ENCODE measurements at places on chromosomes 1 and 21.
A peak's percentile ranks its signal among the peaks of the same experiment; 100 is the strongest.

DNA sequence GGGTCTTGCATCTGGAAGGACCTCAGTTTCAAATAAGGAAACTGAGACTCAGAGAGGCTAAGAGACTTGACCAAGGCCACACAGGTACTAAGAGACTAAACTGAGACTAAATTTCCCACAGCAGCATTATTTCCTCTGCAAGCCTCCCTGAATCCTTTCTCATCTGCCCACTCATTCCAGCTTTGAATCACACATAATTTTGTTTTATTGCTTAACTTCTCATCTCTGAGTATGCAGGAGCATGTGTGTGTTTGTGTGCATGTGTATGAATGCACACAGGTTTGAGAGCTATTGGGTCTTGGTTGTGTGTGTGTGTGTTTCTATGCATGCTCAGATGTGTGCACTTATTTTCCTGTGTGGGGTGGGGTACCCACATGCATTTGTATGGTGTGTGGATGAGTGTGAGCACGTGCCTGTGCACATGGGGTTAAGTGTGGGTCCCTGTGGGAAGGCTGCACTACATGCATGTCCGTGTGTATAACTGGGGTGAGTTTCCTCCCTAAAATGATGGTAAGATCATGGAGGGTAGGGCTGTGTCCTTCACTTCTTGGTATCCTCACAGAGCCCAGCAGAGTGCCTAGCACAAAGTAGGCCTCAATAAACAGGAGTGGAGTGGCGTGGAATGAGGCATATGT lies 74.4 kb upstream of the ZC3H12A start:
- no peaks in the 10 kb centered on the region for H3K36me3 ChIP-seq
- H3K27me3 ChIP-seq, result peaks cover 22% of the 10 kb centered on the region
- no peak overlapping the region for H3K27ac ChIP-seq
- H3K4me1 ChIP-seq, result no peaks in the 10 kb centered on the region

- peaks cover 14% of the 10 kb centered on the region for H3K36me3 ChIP-seq
- peaks cover 9% of the 10 kb centered on the region for H3K4me1 ChIP-seq
- DNase-seq, result no peak
- H3K27me3 ChIP-seq, result peaks cover 10% of the 10 kb centered on the region
Observed at GRCh38 chr1:231702804-231703203, 76.2 kb downstream of the DISC1 start.

GRCh38 chr1:14334336-14335176 lies 263.9 kb upstream of the KAZN start:
- H3K27me3 ChIP-seq, result peaks cover 5% of the 10 kb centered on the region
- DNase-seq, result no peak
- H3K36me3 ChIP-seq, result no peaks in the 10 kb centered on the region

DNA sequence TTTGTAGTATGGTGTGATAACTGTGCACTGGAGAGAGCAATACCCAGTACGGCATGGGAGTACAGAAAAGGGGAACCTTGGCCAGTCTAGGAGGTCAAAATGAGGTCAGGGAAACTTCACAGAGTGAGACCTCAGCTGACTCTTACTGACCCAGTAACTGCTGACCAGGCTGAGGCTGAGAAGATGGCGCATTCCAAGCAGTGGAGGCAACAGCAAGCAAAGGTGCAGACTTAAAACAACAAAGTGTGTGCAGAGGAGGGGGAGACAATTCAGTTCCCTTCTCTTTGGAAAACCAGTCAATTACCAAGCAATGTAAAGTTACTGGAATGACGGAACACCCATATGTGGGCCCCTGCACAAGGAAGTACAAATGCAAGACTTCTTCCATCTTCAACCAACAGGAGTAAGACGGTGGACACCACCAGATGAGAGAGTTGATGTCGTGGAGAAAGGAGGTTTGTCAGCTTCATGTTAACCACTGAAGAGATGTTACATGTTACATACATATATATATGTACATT lies 54.6 kb upstream of the PRDX6 start:
- no peak for DNase-seq
- H3K27ac ChIP-seq, result peak overlapping the region; percentile 21
- H3K36me3 ChIP-seq, result no peaks in the 10 kb centered on the region
- H3K27me3 ChIP-seq, result no peaks in the 10 kb centered on the region
- no peak overlapping the region for H3K4me3 ChIP-seq

GRCh38 chr21:46413365-46413696 lies 45.4 kb upstream of the DIP2A start:
- H3K27me3 ChIP-seq, result no peaks in the 10 kb centered on the region
- H3K27ac ChIP-seq, result no peak overlapping the region
- no peak overlapping the region for H3K4me3 ChIP-seq
- no peak for DNase-seq
- H3K4me1 ChIP-seq, result no peaks in the 10 kb centered on the region
- H3K36me3 ChIP-seq, result peaks cover 48% of the 10 kb centered on the region

GRCh38 chr21:45262616-45263015 lies 25.1 kb downstream of the POFUT2 start:
- no peak for DNase-seq
- H3K27ac ChIP-seq, result no peak overlapping the region
- no peak overlapping the region for H3K4me3 ChIP-seq

GRCh38 chr1:41378999-41379737 lies 17.9 kb downstream of the FOXO6 start:
- no peak overlapping the region for H3K4me3 ChIP-seq
- peaks cover 40% of the 10 kb centered on the region for H3K27me3 ChIP-seq
- H3K27ac ChIP-seq, result no peak overlapping the region
- H3K4me1 ChIP-seq, result peaks cover 24% of the 10 kb centered on the region

DNA sequence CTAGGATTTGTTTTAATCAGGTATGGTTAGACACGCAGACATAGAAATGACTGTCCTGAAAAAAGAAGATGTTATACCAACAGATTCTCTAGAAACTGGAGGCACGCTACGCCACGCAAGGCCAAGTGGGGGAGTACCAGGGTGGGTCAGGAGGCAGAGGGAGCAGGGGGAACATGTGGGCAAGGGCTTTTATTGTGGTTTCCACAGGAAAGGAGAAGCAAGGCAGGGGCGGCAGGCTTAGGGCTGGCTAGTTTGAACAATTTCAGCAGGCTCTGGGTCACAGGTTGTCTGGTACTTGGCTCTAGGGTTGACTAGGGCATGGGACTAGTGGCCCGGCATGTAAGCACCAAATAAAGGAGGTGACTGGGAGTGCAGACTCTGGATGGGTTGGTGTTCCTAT lies 7.2 kb downstream of the MTARC2 start:
- H3K4me3 ChIP-seq, result no peak overlapping the region
- peaks cover 4% of the 10 kb centered on the region for H3K4me1 ChIP-seq
- H3K27ac ChIP-seq, result no peak overlapping the region
- DNase-seq, result no peak
- H3K36me3 ChIP-seq, result peaks cover 4% of the 10 kb centered on the region

- peaks cover 4% of the 10 kb centered on the region for H3K36me3 ChIP-seq
- no peak overlapping the region for H3K27ac ChIP-seq
- peaks cover 4% of the 10 kb centered on the region for H3K4me1 ChIP-seq
- H3K27me3 ChIP-seq, result no peaks in the 10 kb centered on the region
- no peak overlapping the region for H3K4me3 ChIP-seq
Observed at GRCh38 chr1:169163059-169163458, 56.6 kb downstream of the ATP1B1 start.

DNA sequence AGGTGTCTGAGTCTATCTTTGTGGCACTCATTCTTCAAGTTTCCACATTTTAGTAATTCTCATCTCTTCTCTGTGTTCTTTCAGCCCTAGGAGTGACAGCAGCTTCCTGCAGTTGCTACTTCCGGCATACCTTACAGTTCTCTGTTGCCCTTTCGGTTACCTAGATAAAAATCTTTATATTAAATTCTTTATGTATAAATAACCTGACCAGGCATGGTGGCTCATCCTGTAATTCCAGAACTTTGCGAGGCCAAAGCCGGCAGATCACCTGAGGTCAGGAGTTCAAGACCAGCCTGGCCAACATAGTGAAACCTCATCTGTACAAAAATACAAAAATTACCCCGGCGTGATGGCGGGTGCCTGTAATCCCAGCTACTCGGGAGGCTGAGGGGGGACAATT lies 62.9 kb downstream of the CDKN2C start:
- no peak for DNase-seq
- no peak overlapping the region for H3K27ac ChIP-seq
- H3K36me3 ChIP-seq, result no peaks in the 10 kb centered on the region
- H3K4me1 ChIP-seq, result no peaks in the 10 kb centered on the region
- peaks cover 6% of the 10 kb centered on the region for H3K27me3 ChIP-seq

- no peaks in the 10 kb centered on the region for H3K4me1 ChIP-seq
- no peaks in the 10 kb centered on the region for H3K36me3 ChIP-seq
- DNase-seq, result no peak
Observed at GRCh38 chr1:70907563-70908310, 139.9 kb downstream of the PTGER3 start.

GRCh38 chr1:9183898-9184297 lies 50.7 kb upstream of the H6PD start:
- peaks cover 15% of the 10 kb centered on the region for H3K27me3 ChIP-seq
- H3K4me1 ChIP-seq, result peaks cover 16% of the 10 kb centered on the region
- no peak overlapping the region for H3K27ac ChIP-seq
- H3K36me3 ChIP-seq, result peaks cover 1% of the 10 kb centered on the region

DNA sequence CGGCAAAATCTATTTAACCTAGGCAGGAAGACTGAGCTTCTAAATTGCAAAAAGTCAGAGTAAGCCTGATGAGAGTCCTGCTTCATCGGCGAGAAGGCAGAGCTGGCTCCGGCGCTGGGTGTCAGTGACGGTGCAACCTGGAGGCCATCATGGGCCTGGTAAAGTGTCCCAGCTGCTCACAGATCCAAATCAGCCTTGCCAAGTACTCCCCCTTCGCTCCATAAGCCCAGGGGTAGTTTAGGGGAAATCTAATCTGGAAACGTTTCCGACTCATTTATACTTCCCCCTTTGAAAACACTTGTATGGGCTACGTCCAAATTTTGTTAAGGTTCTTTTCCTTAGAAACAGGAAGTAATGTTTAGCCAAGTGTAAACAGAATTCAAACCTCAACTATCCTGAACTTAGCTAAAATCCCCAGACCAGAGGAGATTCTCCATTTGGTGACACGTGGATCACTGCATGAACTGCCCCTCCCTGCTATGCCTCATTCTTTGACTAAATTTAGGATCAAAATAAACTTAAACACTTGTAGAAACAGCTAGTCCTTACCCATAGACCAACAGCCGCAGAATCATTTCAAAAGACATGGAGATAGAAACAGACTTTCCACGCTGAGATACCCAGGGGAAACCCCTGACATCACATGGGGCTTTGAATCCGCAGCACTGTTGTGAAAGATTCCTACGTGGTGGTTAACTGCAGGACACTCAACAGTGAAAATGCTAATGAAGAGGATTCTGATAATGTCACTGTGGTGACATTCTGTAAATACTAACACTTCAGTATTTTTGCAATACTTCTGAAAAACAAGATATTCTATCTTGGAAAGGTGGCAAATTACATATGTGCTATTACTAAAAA lies 172.7 kb downstream of the TGFBR3 start:
- no peak for DNase-seq
- peaks cover 2% of the 10 kb centered on the region for H3K27me3 ChIP-seq
- H3K4me3 ChIP-seq, result peak overlapping the region; percentile 52
- H3K4me1 ChIP-seq, result peaks cover 13% of the 10 kb centered on the region

GRCh38 chr1:32246888-32247273 lies at the start of gene FAM167B:
FAM167B (plus strand) TSS chr1:32247222; CDS start chr1:32247422, 200 bp downstream.
- no peaks in the 10 kb centered on the region for H3K27me3 ChIP-seq
- peak within 1 kb of the TSS; percentile 45 for H3K4me3 ChIP-seq
- DNase-seq, result no peak
- H3K27ac ChIP-seq, result peak within 1 kb of the TSS; percentile 81

DNA sequence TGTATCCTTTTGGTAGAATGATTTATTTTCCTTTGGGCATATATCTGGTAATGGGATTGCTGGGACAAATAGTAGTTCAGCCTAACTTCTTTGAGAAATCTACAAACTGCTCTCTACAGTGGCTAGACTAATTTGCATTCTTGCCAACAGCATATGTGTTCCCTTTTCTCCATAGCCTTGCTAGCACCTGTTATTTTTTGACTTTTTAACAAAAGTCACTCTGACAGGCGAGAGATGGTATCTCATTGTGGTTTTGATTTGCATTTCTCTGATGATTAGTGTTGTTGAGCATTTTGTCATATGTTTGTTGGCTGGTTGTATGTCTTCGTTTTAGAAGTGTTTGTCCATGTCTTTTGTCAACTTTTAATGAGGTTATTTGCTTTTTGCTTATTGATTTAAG lies 99.8 kb downstream of the UCK2 start:
- no peaks in the 10 kb centered on the region for H3K4me1 ChIP-seq
- DNase-seq, result no peak
- H3K4me3 ChIP-seq, result no peak overlapping the region
- no peaks in the 10 kb centered on the region for H3K36me3 ChIP-seq

- no peaks in the 10 kb centered on the region for H3K4me1 ChIP-seq
- H3K27ac ChIP-seq, result no peak overlapping the region
- no peaks in the 10 kb centered on the region for H3K27me3 ChIP-seq
- no peak overlapping the region for H3K4me3 ChIP-seq
- H3K36me3 ChIP-seq, result no peaks in the 10 kb centered on the region
Observed at GRCh38 chr1:118101999-118102398, 83.0 kb downstream of the SPAG17 start.

GRCh38 chr1:186456729-186457255 lies 4.1 kb downstream of the PDC start:
- H3K27me3 ChIP-seq, result no peaks in the 10 kb centered on the region
- no peak overlapping the region for H3K4me3 ChIP-seq
- peaks cover 7% of the 10 kb centered on the region for H3K4me1 ChIP-seq
- no peaks in the 10 kb centered on the region for H3K36me3 ChIP-seq

GRCh38 chr1:153790966-153791647 lies 15.9 kb downstream of the SLC27A3 start:
- no peak for DNase-seq
- peak overlapping the region; percentile 96 for H3K27ac ChIP-seq
- peak overlapping the region; percentile 71 for H3K4me3 ChIP-seq
- no peaks in the 10 kb centered on the region for H3K36me3 ChIP-seq

DNA sequence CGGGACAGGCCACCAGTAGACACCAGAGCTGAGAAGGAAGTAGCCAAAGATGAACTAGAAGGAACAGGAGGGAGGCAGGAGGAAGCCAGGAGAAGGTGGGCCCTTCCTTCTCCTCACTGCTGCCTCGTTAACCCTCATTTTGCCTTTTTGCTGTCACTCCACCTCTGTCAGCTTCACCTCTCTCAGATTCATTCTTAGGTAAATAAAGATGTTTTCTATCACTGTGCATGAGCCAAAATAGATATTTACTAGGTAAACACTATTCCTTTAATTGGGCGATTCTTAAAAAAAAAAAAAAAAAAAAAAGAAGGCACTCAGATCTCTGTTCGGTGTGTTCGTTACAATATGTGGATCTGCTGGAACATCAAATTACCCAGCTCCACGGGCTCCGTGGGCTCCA lies 112.3 kb downstream of the GLUL start:
- no peaks in the 10 kb centered on the region for H3K36me3 ChIP-seq
- no peak overlapping the region for H3K27ac ChIP-seq
- no peaks in the 10 kb centered on the region for H3K4me1 ChIP-seq
- peaks cover 10% of the 10 kb centered on the region for H3K27me3 ChIP-seq

Measured in activated B cell treated with CpG ODN at 0.5 μM for 24 hours (primary cell).